GM12864 (cell line): ENCODE measurements at places on chromosomes 6 and 20.

GRCh38 chr20:41363601-41364000 lies 3.0 kb downstream of the EMILIN3 start:
- DNase-seq = no peak

- no peak for DNase-seq
Observed at GRCh38 chr20:59708326-59708725, 104.0 kb downstream of the PHACTR3 start.

DNA sequence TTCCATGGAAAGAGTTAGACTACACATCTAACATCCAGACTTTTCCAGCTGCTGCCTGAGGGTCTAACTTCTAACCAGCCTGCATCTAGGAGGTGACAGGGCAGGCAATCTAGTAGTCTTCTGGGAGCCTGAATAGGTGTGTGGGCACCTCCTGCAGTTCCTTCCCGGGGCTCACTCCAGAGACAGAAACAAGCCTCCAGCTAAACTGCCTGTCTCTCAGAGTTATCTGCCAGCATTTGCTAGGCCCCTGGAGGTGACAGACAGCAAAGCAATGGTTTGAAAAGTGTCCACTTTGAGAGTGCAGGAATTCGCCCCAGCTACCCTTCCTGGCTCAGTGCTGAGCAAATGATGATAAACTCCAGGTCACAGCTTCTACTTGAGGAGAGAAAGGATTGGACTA lies 240.5 kb upstream of the PRSS16 start:
- no peak for DNase-seq

- DNase-seq = no peak
Observed at GRCh38 chr6:111975466-111975865, 78.4 kb upstream of the CCN6 start.

GRCh38 chr6:127732927-127733326 lies 156.0 kb downstream of the C6orf58 start:
- DNase-seq = no peak

- peak; percentile 37 for DNase-seq
Observed at GRCh38 chr6:144460327-144461095, 175.4 kb downstream of the UTRN start.

DNA sequence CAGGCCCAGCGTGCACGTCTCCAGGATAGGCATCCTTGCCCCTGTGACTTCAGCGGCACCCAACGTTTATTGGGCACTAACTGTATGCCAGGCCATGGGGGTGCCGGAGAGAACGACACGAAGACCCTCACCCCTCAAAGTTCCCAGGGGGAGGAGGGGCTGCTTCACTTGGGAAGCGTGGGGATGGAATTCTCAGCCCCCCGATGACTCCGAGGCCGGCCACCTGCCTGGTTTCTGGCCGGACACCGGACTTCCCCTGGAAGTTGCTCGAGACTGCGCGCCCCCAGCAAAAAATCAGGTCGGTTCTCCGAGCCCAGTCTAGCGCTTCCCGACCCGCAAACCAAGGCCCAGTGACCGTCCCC lies 275 bp upstream of the MAVS start:
- no peak for DNase-seq

DNA sequence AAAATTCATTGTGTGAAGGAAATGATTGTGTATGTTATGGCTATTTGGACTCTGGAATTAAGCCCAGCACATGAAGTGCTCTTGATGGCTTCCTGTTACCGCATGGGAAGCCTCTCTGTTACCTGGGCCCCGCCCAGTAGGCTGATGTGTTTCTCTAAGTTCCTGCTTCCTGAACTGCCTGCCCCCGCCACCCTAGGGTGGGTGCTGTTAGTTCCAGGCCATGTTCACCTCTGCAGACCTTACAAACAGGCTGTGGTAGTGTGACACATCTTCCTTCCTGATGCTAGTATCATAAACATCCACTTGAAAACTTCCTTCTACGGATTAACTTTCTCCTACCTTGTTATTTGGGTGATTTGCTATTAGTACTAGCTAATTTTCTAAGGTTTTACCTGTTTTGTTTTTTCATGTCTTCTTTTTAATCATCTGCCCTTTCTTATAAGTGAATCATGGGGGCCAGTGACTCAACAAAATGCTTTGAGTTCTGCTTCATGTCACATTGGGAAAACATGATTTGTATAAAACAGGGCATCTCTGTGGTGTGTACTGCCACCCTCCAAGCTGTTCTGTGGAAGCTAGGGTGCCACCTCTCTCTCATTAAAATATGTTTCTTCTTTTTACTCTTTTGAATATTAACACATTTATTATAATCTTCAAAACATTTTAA lies 40.6 kb downstream of the SH3BGRL2 start:
- no peak for DNase-seq

DNA sequence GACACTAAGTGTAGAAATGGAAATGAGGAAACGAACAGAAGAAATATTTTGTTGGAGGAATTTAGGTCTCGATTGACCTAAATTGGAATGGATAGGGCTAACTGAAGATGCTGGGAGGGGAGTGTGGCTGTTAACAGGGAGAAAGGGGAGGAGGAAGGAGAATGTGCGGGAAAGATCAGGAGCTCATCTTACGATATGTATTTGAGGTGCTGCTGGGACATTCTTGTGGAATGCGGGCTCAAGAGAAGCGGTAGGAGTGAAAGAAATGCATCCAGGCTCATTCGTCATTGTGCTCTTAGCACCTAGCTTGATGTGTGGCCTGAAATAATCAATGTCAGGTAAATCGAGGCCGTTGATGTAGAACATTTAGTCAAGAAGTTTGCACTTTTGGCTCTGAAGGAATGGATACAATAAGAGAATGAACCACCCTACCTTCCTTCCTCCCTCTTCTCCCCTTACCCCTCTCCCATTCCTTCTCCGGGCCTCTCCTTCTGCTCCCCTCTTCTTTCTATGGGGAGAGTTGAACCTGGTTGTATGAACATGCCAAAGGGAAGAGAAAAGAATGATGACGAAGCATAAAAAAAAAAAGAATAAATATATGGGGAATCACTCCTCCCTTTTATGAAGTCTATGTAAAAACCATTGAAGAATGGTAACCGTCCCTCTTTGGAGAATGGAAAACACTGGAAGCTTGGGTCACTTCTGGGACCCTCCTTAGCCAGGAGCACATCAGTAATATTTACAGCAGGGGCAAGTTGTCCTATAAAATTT lies 70.9 kb downstream of the SASH1 start:
- DNase-seq = no peak

GRCh38 chr6:4531406-4531805 lies 244.8 kb upstream of the CDYL start:
- no peak for DNase-seq
